Caki2 (cell line): ENCODE measurements at places on chromosomes 6 and 20. TPM values are rescaled to one million over a fixed set of nuclear protein-coding genes. Genes with fewer than 3 reads are reported as not detected.

SIRPG gene
- total RNA-seq = not detected in 2 replicates

GRCh38 chr20:17505636-17506517 lies 25.3 kb downstream of the BFSP1 start:
- no peak for DNase-seq

TRAPPC3L gene
- not detected in 2 replicates for total RNA-seq

GRCh38 chr6:135622081-135622480 lies 124.5 kb upstream of the AHI1 start:
- DNase-seq = no peak

EFCAB8 gene
- total RNA-seq = not detected in 2 replicates

DNA sequence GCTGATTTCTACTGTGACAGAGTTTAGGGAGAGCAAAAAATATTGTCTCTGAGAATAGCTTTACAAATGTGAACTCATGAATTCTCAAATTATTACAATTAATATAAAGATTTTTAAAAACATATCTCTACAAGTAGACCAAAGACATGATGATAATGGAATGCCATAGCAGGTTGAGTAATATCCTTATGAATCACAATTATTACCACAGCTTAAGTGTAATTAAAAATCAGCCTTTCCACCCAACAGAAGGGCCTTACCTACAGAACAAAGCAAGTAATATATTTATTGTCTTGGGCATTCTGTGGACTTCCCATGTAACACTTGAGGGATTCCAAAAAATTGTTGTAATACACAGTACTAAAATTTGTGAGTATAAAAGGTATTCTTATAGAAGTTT lies 1099.6 kb upstream of the GJE1 start:
- no peak for DNase-seq

MOXD1 gene
- total RNA-seq = 23.9 and 33.6 TPM in 2 replicates
